ENCODE measurements at places on chromosomes 6 and 20.

DNA sequence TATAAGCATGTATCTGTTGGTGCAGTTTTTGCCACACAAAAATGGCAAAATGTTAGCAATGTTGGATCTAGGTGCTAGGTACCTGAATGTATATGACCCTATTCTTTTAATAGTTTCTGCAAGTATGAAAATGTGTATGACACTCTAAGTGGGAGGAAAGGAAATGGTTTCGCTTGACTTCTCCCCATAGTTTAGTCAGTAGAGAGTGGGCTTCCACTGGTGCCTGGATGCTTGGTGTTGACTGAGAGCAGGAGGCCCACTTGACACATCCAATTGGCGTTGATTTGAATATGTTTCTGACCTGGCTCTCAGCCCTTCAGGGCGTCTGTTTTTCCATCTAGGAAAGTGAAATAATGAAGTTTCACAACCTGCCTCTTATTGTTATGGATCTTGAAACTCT is 41.8 kb upstream of the GABRR1 start:
- DNase-seq: no peak

DNA sequence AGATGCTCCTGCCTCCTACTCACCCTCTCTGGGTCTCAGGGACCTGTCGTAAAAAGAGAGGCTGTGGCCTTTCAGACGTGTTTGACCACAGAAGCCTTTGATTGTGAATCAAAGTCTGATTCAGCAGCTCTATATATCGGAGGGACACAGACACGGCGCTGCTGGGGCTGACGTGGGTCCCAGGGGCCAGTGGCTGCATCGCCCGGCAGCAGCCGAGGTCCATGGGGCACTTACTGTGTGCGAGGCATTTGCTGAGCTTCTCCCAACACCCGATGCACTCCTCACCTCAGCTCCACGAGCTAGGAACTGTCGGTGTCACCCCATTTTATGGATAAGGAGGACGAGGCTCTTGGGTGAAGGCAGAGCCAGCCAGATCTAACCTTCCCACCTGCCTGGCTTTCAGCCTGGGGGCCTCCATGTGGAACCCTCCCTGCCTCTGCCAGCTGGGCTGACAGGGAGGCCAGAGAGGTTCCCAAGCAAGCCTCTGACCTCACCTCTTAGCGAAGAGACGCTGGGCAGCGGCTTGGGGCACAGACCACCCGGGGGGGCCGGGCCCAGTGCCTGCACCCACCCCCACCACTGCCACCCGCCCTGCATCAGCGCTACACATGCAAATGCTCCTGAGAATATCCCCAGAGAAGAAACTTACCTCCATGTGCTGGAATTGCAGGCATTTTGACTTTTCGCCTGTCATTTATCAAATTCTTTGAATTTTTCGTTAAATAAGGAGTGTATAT is 19.9 kb downstream of the PMEPA1 start:
- no peak for DNase-seq

DNA sequence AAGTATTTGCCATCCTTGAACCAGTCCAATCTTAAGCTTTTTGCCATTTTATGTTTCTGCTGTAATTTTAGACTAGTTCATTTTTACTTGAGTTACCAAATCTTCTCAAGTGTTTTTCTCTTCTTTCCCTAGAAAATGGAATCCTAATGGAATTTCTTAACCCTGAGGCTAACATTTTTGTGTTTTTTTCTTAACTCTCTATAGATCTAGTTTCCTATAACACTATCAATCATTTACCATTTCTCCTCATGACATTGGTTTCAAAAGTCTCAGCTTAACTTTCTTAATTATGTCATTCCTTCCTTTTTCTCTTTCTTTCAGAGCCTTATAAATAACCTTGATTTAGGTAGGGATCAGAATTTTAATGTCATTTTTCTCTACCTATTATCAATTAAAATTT is 54.8 kb downstream of the SENP6 start:
- DNase-seq: no peak

- no peak for DNase-seq
Observed at GRCh38 chr6:54245265-54245664, 63.0 kb upstream of the TINAG start.

DNA sequence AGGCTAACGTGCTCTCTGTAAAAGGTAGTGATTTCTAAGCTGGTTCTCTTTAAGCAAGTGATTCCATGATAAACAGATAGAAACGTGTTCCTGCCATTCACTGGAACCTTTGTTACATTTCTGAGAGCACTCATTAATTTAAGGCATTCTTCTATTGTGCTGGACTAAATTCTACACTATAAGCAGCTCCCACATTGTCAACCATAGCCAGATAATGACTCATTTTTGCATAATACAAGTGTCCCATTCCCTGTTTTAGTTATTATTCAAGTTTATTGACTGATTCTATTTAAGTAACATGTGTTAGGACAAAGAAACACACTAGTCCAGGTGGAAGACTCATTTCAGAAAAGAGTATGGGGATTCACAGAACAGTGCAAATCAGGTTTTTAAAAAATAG is 13.5 kb upstream of the XRN2 start:
- DNase-seq: no peak

- no peak for DNase-seq
Observed at GRCh38 chr6:138550346-138550767, 51.1 kb upstream of the NHSL1 start.

DNA sequence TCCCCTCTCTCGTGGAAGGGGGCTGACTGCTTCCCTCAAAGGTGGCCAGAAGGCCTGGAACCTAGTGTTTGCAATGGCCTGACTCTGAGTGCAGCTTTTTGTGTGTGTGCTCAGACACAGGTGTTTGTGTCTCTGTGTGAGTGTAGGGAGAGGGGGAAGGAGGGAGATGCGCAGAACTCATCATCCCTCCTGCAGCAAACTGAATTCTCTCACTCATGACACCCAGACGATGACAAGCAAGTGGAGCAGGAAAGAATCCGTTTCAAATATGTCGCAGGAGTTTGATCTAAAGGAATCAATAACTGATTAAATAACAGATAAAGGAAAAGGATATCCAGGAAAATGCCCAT is 101.4 kb downstream of the TNFAIP3 start:
- no peak for DNase-seq

GRCh38 chr20:1291191-1291741 is 25.2 kb downstream of the SNPH start:
- no peak for DNase-seq

DNA sequence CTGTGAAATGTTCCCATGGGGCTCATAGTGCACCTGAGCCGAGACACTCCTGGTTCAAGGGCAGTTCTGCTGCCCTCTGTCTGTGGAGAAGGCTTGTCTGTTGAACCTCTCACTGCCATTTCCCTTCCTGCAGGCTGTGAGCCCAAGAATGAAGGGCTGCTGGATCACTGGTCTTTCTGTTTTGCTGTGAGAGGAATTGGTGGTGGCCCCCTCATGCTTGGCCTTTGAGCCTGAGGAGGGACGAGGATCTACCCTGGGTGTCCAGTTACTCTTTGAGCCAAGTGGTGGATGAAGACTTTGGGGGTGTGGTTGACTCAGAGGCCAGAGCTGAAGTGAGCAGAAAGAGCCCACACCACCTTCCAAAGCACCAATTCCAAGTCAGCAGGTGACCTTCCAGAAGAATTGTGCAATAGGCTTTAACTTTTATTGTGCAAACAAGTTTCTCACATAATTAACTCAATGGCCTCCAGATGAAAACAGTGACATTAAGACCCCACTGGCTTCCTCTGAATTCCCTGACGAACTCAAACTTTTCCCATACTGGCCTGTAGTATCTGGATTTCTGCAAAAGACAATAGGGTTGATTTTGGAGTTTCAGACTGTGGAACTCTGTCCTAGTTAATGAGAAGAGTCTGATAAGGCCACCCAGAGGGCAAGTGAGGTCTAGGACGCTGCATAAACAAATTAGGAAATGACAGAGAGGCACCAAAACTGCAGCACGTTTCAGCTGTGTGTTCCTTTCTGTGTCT is 101.5 kb downstream of the PHACTR3 start:
- DNase-seq: no peak

DNA sequence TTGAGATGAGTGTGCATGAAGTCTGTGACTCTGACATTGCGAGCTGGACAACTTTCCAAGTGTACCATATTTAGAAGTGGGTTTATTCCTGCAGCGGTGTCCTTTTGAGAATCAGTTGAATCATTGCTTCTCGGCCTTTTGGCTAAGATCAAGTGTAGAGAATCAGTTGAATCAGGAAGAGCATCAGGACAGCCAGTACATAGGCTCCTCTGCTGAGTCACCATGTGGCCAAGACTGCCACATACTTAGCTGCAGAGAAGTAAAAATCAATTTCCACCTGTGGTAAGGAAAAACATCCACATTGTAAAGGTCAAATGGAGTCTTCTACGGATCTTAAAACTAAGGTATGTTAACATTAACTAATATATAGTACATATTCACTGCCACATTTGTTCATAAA is 428.4 kb upstream of the MARCKS start:
- DNase-seq: no peak

GRCh38 chr6:139082370-139082769 is 52.5 kb upstream of the HECA start:
- no peak for DNase-seq

GRCh38 chr20:32078791-32079190 is 26.7 kb downstream of the HCK start:
- no peak for DNase-seq

- DNase-seq: no peak
Observed at GRCh38 chr6:53100561-53100960, 35.4 kb downstream of the FBXO9 start.

GRCh38 chr6:33429750-33430052 is 9.8 kb downstream of the SYNGAP1 start:
- DNase-seq: no peak

DNA sequence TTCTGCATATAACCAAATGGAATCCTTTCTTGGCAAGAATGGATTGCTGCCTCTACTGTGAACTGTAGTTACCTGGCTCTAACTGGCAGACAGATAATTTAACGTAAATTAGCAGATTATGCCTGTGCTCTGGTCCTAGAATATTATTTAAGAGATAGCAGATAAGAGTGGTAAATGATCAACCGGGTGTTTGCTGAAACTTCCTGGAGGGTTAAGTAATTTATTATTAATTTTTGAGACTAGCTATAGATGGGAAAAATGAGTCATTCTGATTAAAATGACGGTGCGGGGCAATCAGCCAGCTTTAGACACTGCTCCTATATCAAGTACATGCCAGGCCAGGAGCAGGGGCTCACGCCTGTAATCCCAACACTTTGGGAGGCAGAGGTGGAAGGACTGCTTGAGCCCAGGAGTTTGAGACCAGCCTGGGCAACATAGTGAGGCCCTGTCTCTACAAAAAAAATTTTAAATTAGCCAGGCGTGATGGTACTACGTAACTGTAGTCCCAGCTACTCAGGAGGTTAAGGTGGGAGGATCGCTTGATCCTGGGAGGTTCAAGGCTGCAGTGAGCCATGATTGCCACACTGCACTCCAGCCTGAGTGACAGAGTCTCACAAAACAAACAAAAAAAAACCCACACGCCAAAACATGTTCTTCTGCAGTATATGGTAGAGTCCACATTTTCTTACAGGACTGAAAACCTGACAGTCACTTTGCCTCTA is 22.6 kb downstream of the B4GALT5 start:
- DNase-seq: no peak

DNA sequence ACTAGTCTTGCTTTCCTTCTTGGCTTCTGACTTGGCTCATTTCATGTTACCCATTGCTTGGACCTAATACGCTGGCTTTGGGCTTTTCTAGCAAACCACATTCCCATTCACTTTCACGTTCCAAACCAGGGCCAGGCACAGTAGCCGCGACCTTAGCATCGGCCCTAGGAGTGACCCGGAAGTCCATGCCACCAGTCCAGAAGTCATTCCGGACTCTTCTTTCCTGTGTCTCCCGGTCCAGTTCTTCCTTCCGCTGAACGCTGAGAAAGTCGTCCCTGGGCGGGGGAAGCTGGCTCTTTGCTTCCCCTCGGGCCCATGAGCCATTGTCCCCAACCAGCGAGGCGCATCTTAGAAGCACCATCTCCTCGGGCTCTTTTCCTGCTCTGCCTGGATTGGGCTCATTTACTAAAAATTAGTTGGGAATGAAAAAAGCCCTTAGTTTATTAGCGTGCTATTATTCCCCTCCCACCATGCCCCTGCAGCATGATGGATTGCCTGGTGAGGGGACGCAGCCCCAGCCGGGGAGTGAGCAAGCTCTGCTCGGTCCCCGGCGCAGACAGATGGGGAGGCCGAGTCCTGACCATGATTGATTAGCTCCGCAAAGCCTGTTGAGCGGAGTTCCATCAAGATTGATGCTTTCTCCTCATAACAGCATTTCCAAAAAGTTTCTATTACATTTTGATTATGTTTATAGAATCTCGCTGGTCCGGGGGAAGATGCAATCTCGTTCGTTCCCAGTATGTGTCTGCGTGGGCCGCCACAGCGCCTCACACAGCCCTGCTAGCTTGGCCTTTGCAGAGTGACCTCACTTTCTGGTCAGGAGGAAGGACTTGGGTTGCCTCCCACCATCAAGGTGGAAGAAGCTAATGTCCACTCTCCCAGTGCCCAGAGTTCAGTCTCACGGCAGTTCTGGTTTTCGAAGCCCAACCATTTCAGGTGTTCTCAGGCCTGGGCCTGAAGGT is 115.1 kb upstream of the TOP1 start:
- no peak for DNase-seq

DNA sequence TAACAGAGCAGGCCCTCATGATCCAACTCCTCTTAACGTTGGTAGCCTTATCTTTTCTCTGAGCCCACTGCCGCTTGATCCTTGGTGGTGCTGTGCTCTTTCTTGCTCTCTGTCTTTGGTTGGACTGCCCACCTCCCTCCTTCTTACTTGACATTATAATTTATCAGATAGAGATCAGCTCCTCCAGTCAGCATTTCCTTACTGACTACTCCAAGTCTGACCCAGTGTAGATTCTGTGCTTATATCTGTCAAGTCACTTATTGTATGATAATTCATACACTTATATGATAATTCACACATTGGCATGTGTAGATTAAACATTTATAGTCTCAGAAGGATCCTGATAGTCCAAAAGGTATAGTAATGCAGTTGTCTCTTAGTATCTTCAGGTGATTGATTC is 18.1 kb downstream of the PTPRA start:
- no peak for DNase-seq

DNA sequence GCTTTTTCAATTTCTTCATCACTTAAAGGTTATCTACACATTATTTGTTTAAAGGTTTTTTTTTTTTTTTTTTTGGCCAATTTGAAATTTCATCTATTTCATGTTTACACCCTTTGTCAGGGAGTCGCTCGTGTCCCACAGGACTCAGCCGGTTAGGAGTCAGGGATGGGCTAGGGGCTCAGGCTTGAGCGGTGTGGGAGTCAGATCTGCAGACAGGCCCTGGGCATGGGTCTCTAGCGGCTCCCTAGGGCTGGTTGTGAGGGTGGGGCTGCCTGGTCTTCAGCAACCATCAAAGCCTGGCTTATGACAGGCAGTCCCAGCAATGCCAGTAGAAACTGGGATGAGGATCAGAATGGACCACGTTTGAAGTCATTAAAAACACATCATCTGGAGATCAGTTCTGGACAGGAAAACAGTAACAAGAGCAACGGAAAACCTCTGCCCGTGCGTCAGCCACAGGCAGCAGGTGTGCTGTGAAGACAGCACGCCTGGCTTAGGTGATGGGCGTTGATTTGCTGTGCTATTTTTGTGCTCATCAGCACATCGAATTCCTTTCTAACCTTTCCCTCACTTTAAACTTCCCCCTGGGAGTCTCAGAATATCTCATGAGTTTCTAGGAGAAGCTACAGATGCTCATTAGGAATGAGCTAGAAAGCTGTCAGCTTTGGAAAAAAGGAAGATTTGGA is 91.3 kb upstream of the MPC1 start:
- no peak for DNase-seq

GRCh38 chr20:9557411-9557810 is 43.0 kb downstream of the LAMP5 start:
- DNase-seq: no peak

GRCh38 chr6:16345449-16346330 is 107.3 kb downstream of the GMPR start:
- no peak for DNase-seq
